IPS DF 6.9 (cell line): ENCODE measurements at places on chromosomes 16 and 17.

- no peak for DNase-seq
These were observed 277.5 kb upstream of the DYNLRB2 start for GRCh38 chr16:80263181-80263823.

DNA sequence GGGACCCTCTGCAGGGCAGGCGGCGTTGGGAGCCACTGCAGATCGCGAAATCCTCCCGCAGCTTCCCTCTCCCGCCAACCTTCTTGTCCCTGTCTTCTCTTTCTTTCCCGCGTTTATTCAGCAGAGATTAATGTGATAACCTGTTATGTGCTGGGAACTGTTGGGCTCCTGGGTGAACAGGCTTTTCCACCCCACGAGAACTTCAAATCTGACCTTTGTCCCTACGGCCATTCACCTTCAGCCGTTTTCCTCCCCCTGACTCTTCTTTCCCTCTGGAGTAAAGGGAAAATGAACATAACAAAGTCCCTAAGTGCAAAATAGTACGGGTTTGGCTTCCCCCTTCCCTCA, 15.2 kb upstream of the KPNA2 start:
- DNase-seq, result no peak

DNA sequence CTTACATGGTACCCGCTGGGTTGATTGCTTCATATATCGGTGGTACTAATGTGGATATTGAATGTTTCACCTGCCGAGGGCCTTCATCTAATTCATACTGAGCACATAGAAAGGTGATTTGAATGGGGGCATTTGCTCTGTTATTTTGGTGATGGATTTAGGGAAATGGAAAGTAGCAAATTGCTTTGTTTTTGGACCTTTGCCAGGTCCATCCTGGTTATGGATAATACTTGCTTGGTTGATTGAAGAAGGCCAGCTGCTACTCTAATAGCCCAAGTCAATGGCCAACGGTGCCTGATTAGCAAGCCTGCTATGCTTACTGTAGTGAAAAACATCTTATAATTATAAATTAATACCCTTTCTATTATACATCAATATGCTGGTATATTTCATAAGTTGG, 253.6 kb downstream of the CDH13 start:
- no peak for DNase-seq

- DNase-seq, result no peak
These were observed 652.9 kb upstream of the C16orf82 start for GRCh38 chr16:26413780-26414179.

GRCh38 chr17:48559840-48560817, 15.2 kb upstream of the HOXB2 start:
- no peak for DNase-seq

- DNase-seq, result no peak
These were observed 143.3 kb downstream of the PITPNC1 start for GRCh38 chr17:67520252-67520906.

DNA sequence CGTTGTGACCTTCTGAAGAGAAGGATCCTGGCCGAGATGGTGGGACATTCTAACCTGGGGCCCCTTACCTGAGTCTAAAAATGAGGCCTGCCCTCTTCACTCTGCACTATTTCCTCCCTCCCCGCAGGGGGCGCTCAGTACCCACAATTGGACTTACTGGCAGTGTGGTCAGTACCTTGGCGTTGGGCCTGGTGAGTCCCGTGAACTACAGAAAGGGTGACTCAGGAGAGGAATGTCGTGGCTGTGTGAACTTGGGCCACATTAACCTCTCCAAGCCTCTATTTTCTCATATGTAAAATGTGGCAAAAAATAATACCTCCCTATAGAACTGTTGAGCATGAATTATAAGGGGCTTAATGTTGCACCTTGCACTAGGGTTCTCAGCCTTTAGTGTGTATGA, 3.9 kb downstream of the RSAD1 start:
- peak; percentile 75 for DNase-seq

GRCh38 chr16:28936784-28937155, 5.0 kb downstream of the CD19 start:
- DNase-seq, result no peak

DNA sequence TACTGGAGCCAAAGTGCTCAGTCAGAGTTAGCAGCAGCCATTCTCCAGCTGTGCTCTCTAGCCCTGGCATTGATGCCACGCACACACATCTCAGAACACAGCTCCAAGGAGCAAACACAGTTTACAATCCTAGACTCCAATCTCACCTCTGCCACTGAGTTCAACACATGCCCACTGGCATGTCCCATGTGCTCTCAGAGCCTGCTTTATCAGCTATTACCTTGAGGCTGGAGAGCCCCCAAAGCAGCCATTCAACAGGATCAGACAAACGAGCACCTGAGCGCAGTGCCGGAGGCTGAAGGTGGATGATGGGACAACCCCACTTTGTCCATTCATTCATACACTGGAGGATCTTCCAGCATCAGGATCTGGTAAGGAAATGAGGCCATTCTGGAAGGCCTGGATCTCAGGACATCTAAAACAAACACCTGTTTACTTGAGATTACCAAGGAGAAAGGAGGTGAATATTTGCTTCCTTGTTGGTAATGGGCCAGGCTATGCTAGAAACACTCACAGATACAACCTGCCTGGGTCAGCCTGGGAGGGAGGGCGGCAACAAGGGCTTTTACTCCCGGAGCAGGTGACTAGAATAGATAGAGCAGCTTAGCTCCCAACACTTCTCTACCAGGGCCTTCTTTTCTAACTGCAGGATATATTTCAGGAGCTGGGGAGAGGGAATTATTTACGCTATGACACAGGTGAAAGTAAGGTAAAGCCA, 25.4 kb downstream of the RANBP10 start:
- no peak for DNase-seq

DNA sequence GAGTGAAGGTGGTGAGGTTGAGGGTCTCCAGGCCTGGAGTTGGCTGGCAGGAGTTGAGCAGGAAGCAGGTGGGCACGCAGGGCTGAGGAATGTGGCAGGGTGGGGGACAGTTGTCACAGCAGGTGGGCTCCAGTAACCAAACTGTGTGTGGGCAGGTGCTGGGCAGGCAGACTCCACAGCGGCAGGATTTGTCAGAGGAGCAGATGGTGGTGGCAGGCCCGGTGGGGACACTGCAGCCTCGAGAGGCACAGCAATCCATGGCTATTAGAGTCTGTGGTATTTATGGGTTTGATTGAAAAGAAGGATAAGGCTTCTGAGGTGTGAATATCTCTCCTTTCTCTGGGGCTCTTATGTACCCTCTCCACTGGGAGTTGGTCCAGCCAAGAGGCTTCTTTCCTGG, at the start of gene KRTAP3-3:
KRTAP3-3 (minus strand) TSS at position 326 of the 400 bp plus-strand sequence; CDS start at position 259, 67 bp downstream.
- DNase-seq, result no peak

DNA sequence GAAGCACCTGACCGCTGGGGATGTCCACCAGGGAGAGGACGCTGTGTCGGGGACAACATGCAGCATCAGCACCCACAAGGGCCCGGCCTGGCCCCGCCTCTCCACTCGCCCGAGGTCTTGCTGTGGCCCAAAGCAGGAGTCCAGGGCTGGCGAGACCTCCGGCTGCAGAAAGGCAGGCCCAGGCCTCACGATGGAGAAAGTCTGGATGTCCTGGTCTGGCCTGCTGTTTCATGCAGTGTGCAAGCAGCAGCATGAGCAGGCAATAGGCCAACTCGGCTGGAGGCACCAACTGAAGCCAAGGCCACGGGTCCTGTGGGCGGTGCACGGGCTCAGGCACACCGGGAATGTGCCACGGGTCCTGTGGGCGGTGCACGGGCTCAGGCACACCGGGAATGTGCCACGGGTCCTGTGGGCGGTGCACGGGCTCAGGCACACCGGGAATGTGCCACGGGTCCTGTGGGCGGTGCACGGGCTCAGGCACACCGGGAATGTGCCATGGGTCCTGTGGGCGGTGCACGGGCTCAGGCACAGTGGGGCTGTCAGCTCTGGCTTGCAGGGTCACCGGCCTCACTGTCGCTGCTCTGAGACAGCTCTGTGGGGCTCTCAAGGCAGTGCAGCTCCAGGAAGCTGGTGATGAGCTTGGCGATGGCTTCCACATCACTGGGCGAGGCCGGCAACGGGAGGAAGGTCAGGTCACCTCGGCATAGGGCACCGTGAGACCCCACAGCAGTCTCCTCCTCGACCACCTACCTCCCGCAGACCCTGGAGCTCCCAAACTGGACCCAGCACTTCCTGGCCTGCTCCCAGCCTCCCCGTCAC, 6.9 kb downstream of the CYBC1 start:
- no peak for DNase-seq
